ENCODE measurements at places on chromosomes 3 and 15. TPM values are rescaled to one million over a fixed set of nuclear protein-coding genes. Genes with fewer than 3 reads are reported as not detected.

The MTMR10 gene
- 20.2 TPM for total RNA-seq

The LRRC3B gene
- not detected for total RNA-seq

The C3orf80 gene
- total RNA-seq: not detected

The FSIP1 gene
- total RNA-seq: 0.79 TPM

DNA sequence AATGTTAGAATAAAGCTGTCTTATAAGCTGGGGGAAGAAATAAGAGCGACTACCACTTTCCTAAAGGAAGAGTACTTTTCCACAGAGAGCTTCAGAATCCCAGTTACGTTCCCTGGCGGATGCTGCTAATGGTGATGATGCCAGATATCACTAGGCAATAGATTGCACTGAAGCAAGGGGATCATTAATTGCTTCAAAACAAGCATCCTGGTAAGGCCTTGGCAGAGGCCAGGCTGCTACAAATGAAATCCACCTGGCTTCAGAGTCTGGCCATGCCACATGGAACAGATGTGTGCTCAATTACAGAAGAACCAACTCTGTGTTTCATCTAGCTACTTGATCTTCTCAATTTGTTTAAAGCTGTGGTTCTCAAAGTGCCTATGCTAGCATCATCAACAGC, 129.2 kb upstream of the IL12A start:
- DNase-seq: no peak
- no peak overlapping the region for H3K4me3 ChIP-seq
- no peaks in the 10 kb centered on the region for H3K36me3 ChIP-seq
- no peaks in the 10 kb centered on the region for H3K27me3 ChIP-seq
- H3K4me1 ChIP-seq: peaks cover 22% of the 10 kb centered on the region
- H3K27ac ChIP-seq: no peak overlapping the region

DNA sequence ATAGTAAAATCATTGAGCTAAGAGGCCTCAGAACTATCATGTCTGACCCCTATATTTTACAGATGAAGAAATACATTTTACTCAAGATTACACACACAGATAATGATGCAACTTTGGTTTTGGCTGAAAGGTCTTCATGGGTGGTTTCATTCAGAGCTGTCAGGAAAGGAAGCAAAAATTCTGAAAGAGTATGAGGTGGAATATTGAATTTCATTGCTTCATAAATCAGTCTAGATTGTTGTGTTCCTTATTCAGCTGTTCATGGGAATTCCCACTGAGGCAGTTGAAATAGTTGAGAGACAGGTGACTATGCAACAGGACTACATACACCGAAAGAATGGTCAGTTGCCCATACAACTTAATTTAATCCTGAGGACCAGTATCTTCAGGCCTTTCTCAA, 39.4 kb downstream of the CD200 start:
- no peaks in the 10 kb centered on the region for H3K27me3 ChIP-seq
- no peak overlapping the region for H3K27ac ChIP-seq
- H3K4me3 ChIP-seq: no peak overlapping the region
- H3K36me3 ChIP-seq: no peaks in the 10 kb centered on the region

DNA sequence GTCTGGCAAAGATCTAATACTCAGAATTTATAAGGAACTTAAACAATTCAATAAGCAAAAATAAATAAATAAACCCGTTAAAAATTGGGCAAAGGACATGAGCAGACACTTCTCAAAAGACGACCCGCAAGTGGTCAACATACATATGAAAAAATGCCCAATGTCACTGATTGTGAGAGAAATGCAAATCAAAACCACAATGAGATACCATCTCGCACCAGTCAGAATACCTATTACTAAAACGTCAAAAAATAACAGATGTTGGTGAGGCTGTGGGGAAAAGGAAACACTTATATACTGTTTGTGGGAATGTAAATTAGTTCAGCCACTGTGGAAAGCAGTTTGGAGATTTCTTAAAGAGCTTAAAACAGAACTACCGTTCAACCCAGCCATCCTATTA, 188.0 kb upstream of the MRPL3 start:
- no peaks in the 10 kb centered on the region for H3K36me3 ChIP-seq
- H3K4me3 ChIP-seq: no peak overlapping the region
- peaks cover 11% of the 10 kb centered on the region for H3K4me1 ChIP-seq
- H3K27ac ChIP-seq: no peak overlapping the region
- no peaks in the 10 kb centered on the region for H3K27me3 ChIP-seq

- H3K4me3 ChIP-seq: no peak overlapping the region
- no peaks in the 10 kb centered on the region for H3K36me3 ChIP-seq
- no peaks in the 10 kb centered on the region for H3K27me3 ChIP-seq
- H3K4me1 ChIP-seq: no peaks in the 10 kb centered on the region
- DNase-seq: no peak
Observed at GRCh38 chr15:47991357-47991756, 129.4 kb upstream of the SLC24A5 start.

- H3K4me1 ChIP-seq: no peaks in the 10 kb centered on the region
- no peak overlapping the region for H3K27ac ChIP-seq
- H3K27me3 ChIP-seq: no peaks in the 10 kb centered on the region
Observed at GRCh38 chr3:84082726-84083125, 876.1 kb upstream of the CADM2 start.

DNA sequence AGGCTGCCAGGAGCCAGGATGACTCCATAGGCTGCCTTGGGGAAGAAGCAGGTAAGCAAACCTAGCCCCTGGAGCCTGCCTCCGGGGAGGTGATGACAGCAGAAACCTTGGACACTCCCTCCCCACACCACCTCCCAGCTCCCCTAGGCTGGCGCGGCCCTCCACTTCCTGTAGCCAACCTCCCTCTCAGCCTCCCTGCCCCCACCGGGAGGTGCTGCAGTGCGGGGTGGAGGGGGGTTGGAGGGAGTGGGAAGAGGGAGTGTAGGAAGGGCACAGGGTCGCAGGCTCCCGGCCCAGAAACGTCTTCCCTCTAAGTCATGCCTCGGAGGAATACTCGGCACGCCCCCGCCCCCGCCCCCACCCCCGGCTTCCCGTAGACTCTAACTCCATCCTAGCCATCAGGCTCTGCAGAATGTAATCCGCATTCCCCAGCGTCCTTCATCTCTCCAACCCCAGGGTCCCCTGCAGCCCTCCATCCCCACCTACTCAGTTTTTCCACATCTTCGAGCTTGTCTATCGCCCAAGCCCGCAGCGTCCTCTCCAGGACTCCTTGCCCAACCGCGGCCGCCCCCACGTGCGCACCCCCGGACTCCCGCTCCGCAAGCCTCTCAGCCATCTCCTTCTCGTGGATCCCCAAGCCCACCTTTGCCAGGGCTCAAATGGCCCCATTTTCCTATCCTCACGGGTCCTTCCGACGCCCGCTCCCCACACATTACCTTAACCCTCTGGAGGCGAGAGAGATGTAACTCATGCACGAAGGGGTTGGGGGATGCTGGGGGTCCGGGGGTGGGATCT, 528 bp downstream of the LPCAT4 start:
- peaks cover 23% of the 10 kb centered on the region for H3K36me3 ChIP-seq
- no peaks in the 10 kb centered on the region for H3K27me3 ChIP-seq
- DNase-seq: peak; percentile 65
